ENCODE measurements at places on chromosomes 1 and 21.

DNA sequence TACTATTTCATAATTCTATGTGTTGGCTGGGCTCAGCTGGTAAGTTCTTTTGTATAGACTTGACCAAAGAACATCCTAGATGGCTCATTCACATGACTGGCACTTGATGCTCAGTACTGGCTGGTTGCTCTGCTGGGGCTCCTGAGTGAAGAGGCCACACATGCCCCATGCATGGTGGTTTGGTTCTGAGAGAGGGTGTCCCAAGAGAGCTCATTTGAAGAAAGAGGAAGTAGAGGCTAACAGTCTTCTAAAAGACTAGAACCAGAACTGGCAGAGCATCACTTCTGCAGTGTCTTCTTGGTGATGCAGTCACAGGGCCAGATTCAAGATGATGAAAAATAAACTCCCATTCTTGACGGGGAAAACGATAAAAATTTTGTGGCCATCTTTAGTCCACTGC lies 5.2 kb upstream of the BACH1 start:
- DNase-seq, result peak; percentile 48

DNA sequence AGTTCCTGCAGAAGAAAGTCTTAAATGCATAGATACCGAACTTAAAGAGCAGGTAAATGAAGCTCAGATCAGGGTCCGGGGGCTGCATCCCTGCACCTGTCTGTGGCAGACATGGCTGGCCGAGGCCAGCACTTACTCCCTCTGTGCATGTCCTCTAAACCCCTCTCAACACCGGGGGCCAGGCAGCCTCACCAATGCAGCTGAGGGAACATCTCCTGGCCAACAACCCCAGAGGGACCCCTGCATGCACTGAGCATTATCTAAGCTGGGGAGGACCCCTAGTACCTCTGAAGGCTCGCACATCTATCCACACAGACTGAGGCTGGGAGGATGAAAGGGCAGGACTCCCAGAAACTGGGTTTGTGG lies 18.4 kb downstream of the TTC34 start:
- no peak for DNase-seq

- DNase-seq, result no peak
Observed at GRCh38 chr1:193656841-193657240, 470.4 kb upstream of the B3GALT2 start.

GRCh38 chr1:212987702-212988322 lies 27.9 kb downstream of the ANGEL2 start:
- no peak for DNase-seq

DNA sequence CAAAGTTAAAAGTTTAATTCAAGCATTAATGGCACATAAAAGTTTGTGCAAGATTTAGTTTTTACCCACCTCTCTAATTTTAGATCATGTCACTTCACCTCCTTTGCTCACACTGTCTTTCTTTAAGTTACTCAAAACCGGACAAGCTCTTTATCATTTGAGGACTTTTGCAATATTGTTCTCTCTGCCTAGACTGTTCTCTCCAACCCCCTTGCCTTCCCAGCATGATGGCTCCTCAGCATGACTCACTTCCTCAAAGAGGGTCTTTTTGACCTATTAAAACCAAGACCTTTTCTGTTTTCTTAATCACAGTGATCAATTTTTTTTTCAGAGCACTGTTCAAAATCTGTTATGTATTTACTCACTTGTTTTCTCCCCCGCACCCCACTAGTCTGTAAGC lies 61.3 kb downstream of the XKR8 start:
- no peak for DNase-seq

GRCh38 chr1:155175927-155176371 lies 2.3 kb downstream of the TRIM46 start:
- DNase-seq, result no peak

DNA sequence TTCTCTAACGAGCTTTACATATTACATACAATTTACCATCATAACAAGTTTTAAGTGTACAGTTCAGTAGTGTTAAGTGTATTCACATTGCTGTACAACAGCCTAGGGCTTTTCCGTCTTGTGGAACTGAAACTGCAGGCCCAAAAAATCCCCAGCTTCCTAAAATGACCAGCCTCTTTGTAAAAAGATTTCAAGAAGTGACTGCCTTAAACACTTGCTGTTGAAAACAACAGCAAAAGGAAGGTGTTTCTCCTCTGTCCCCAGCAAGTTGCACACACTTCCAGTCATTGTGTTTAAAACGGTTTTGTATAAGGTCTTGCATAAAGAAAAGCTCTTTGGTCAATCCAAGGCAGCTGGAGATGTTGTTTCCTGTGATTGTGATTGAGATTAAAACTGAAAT lies 16.0 kb upstream of the GBP1 start:
- no peak for DNase-seq

- DNase-seq, result no peak
Observed at GRCh38 chr1:101532377-101532776, 295.6 kb downstream of the S1PR1 start.

- no peak for DNase-seq
Observed at GRCh38 chr1:44401256-44402228, 3.5 kb upstream of the RNF220 start.

GRCh38 chr1:58577654-58578030 lies 590 bp upstream of the TACSTD2 start:
- DNase-seq, result no peak

GRCh38 chr1:22976127-22976460 lies 3.4 kb upstream of the LACTBL1 start:
- no peak for DNase-seq

DNA sequence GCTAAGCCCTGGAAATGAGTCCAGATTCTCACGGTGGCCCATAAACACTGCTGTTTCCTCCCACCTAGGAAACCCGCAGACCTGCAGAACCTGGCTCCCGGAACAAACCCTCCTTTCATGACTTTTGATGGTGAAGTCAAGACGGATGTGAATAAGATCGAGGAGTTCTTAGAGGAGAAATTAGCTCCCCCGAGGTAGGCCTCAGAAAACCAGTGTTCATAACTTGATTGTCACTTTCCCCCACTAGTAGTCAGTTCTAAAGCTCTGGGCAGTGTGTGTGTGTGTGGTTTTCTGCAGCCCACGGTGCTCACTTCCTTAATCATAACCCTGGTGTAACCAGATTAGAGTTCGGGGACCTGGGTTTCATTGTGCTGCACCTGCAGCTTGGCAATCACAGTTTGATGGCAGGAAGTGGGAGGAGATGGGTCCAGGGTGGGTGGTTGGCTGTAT lies 39.1 kb downstream of the CLIC6 start:
- peak; percentile 54 for DNase-seq

DNA sequence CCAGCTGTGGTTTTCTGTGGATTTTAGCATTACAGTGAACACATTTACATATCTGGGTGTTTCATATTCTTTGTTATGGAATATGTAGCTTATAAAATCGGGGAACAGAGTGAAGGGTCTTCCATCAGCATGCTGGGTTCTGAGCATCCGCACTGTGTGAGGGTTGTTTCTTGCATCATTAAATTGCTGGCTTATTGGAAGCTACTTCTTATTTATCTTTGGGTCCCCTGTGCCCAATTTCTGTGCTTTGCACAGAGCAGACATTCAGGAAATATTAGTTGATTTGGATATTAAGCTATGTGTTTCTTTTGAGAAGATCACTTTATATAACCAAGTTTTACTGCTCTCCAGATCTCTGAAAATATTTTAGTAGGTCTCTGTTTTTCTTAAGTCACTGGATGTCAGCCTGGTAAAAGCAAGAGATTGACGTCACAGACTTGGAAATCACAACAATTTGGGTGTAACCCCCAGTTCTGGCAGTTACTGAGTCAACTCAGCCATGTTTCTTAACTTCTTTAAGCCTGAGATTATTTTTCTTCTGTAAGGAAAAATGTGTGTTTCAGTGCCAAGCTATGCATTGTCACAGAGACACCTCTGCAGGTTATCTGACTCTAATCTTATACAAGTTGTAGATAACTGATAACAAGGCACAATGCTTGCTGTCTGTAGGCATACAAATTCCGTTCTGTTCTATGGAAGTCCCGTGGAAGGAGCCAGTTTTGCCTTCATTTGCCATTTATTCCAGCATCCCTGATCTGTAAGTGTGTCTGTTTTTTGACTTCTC lies 258.3 kb upstream of the KAZN start:
- DNase-seq, result no peak

Data from GM19239 (cell line).